ENCODE measurements at places on chromosomes 4 and X. TPM values are rescaled to one million over a fixed set of nuclear protein-coding genes. Genes with fewer than 3 reads are reported as not detected.

Gene SRPK3
- 0.51 TPM for total RNA-seq

- no peak for DNase-seq
These were observed 13.7 kb upstream of the KLHL5 start for GRCh38 chr4:39048311-39048710.

DNA sequence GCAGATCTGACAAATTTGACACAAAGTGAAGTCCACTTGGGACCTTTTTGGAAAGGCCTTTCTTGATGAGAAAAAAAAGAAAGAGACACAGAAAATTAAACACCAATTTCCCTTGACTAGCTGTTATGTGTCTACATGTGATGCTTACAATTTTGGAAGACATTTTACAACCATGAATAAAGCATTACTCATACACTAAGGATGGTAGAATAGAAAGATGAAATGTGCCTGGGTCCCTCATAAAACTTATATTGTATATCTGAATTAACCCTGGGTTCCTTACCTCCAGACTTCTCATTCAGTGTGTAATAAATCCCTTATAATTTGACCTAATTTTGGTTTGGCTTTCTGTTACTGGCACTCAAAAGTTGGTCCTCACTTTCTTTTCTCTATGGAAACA is 16.5 kb upstream of the GRIA3 start:
- DNase-seq, result no peak

DNA sequence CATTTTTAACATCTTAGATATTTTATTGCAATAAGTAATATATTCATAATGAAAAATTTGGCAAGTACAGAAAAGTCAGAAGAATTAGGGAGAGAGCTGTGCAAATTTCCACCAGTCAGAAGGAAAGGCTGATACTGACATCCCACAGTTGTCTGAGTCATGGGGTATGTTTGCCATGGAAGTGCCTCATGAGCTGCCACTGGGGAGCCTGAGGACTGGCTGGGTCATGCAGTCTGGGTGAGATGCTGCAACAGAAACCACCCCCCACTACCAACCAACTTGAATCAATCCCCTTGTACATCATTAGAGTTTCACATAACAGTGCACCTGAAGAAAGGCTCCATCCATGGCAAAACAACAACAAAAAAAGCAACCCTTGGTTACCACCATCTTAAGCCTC is 45.2 kb upstream of the ENPP6 start:
- no peak for DNase-seq

Gene IL21
- total RNA-seq, result not detected

DNA sequence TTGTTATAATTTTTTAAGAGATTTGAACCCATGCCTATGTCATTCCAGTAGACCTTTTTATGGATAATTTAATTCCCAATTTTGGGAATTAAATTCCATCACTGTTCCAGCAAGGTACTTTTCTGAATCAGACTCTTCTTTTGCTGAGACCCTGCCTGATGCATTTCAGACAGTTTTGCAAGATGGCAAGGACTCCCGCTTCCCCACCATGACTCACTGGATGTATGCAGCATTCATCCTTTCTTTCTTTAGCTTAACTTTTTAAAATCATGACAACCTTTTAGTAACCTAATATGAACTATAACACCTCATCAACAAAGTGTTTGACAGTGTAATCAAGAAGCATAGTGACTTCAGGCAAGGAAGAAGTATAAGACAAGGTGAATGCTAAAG is 178.1 kb upstream of the LEF1 start:
- DNase-seq, result peak; percentile 63
